Cortex of kidney (tissue), 1 donor: ENCODE measurements at places on chromosomes 3 and 15.

GRCh38 chr3:79018671-79019136 lies 749.1 kb downstream of the ROBO1 start:
- no peak for DNase-seq

DNA sequence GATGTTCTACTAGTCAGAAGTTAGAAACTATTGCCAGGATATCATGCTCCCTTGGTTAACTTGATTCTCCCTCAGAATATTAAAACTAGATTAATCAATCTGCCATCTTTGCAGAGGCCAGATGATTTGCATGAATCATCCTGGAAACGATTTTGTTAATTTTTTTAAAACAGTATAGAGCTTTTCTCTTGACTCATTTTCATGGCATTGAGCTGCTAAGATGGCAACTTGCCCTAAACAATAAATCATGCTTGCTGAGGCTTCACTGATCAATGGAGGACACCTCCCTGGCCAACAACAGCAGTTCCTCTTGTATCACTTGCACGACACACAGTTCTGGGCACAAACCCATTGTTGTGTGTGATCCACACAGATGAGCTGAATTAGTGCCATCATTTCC lies 109.1 kb downstream of the COL6A6 start:
- no peak for DNase-seq

DNA sequence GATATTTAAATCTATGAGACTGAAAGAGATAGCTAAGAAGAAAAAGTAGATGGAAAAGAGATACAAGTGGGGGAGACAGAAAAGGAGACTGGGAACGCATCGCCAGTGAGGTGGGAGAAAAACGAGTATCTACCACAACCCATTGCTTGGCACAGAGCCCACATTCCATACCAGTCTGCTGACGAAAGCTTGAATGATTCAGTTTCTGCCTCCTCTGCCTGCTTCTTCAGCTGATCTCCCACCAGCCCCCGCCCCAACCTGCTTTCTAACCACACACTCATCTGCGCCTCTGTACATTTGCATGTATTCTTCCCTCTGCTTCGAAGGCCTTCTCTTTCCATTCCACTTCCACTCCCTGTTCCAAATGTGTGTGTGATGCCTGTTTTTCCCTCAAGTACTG lies 188.1 kb downstream of the USP13 start:
- DNase-seq = no peak

DNA sequence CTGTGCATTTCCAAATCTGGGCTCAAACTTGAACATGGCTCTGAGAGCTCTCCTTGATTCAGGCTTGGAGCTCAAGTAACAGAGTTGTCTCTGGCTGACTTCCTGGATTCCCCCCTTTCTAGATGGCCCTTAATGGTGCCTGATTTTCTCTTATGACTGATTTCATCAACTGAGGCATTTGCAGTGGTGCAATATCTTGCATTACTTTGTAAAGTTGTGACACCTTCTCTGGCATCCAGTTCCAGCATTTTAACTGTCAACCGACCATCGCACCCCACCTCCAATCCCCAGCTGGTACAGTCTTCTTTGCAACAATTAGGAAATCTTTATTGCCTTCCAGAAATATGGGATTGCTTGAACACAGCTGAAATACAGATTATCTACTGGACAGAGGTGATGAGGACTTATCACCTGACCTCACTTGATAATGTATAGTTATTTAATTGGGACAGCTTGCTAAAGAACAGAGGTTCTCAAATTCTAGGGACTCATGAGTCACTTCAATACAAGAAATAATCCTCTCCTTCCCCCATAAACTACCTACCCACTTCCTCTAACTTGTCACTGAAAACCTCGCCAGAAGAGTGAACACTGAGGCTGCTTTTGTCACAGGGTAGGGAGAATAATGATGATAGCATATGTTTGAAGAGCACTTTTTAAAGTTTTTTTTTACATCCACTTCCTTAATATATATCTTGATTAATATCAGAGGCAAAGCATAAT lies 41.8 kb downstream of the FILIP1L start:
- no peak for DNase-seq

GRCh38 chr3:26012241-26012745 lies 222.4 kb downstream of the OXSM start:
- DNase-seq = no peak

GRCh38 chr15:79184465-79184892 lies 93.9 kb upstream of the RASGRF1 start:
- DNase-seq = no peak
